NCI-H524 (cell line): ENCODE measurements at places on chromosomes 4 and X.

GRCh38 chr4:39730072-39730471 is 32.1 kb downstream of the UBE2K start:
- DNase-seq = no peak

DNA sequence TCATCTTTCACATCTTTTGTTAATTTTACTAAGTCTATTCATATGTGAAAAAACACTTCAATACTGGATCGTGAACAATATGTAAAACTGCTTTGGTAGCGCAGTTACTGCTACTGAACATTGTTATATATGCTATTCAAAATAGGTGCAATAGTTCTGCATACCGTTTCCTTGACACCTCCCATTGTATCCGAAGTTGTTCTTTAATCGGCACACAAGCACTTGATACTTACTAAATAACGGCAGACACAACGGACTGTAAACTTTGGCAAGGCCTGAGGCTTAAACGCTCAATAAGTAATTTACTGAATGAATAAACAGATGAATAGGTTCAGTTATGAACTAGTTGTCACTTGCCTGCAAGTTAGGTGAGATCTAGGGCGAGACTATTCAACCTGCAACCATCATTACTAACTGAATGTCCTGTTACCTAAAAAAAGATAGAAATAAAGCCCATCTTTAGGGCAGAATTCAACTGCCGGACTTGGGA is 620 bp downstream of the ANAPC10 start:
- DNase-seq = no peak

DNA sequence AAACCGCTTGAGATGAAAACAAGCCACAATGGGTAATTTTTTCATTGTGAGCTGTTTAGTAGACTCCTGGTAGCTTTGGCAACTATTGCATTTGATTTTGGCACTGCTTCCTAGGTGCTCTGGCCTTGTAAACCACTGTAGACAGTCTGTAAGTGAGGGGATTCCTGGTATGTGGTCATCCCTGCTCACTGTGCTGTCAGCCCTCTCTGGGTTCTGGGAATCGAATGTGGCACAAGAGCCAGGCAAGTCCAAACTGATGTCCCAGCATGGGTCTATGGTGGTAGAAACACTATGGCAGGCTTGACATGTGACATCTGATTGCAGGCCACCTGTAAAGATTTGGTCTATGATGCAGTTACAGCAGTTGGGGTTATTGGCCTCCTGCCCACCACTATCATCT is 2.5 kb downstream of the USP51 start:
- DNase-seq = no peak

DNA sequence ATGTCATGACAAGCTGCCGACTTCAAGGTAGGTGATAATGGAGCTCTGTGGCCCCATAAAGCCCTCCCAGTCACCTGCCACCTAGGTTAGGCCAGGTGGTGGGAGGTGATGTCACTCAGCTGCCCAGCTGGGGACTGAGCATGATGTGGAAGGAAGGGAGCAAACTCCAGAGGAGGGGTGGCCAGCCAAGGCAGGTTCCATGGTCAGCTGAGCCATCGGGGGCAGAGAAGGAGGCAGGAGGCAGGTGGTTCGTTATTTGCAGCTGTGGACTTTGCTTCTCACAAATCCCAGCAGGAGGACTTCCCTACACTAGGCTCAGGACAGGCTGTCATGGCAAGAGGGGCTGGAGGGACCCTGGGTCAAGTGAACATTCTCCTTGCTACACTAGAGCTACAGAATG is 2.1 kb downstream of the CCDC120 start:
- DNase-seq = no peak

DNA sequence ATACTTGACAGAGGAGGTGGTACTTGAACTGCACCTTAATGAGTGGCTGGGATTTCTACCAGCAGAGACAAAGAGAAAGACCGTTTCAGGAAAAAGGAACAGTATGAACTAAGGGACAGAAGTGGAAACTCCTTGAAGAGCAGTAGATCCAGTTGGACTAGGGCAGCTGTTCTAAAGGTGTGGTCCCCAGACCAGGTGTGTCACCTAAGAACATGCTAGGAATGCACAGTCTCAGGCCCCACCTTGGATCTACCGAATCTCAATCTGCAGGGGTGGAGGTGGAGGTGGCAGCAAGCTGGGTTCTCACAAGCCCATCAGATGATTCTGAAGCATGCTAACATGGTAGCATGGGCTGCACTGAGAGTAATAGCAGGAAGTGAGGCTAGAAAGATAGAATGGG is 22.3 kb downstream of the DAPP1 start:
- DNase-seq = no peak

- DNase-seq = no peak
Observed at GRCh38 chr4:39975488-39976089, 2.1 kb downstream of the PDS5A start.

DNA sequence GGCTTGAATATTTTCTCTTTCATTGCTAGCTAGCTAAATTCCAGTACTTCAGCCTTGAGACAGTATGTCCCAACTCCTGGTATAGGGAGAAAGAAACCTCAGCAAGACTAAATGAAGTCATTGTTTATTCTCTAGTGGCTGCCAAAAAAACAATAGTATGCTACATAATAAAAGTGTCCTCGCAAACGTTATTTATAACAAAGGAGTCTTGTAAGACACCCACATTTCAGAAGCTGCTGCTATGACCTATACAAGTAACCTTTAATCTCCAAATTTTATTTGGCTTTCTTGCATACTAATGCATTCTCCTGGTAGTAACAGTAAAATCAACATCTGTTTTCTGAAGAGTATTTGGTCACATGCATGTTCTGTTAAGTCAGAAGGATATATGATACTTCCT is 28.8 kb downstream of the NEK1 start:
- DNase-seq = no peak

DNA sequence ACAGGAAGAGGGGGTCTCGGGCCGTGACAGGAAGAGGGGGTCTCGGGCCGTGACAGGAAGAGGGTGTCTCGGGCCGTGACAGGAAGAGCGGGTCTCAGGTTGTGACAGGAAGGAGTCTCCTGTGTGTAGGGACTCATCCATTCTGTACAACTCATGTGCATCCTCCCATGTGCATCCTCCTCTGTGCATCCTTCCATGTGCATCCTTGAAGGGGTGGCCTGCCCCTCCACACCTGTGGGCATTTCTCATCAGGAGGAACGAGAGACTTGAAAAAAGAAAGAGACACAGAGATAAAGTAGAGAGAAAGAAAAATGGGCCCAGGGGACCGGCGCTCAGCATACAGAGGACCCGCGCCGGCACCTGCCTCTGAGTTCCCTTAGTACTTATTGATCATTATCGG is 30.2 kb upstream of the PLCXD1 start:
- no peak for DNase-seq

DNA sequence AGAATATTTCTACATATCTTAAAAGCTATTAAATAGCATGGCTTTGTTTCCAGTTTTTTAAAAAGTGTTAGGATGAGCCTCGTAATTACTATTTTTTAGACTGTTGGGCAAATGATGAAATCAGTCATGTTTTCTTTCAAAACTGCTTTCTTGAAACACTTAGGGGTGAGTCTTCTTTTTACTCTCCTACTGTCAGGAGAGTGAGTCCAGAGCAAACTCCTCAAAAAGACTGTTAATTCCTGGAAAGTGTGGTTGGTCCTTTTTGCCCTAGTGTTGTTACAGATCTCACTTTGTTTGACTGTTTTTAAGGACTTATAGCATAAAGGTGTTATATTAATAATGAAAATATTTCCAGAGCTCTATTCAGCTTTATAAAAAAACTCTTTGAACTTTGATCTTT is 6.3 kb downstream of the GSTCD start:
- DNase-seq = no peak

GRCh38 chrX:30795981-30796958 is 92.8 kb downstream of the TAB3 start:
- no peak for DNase-seq

DNA sequence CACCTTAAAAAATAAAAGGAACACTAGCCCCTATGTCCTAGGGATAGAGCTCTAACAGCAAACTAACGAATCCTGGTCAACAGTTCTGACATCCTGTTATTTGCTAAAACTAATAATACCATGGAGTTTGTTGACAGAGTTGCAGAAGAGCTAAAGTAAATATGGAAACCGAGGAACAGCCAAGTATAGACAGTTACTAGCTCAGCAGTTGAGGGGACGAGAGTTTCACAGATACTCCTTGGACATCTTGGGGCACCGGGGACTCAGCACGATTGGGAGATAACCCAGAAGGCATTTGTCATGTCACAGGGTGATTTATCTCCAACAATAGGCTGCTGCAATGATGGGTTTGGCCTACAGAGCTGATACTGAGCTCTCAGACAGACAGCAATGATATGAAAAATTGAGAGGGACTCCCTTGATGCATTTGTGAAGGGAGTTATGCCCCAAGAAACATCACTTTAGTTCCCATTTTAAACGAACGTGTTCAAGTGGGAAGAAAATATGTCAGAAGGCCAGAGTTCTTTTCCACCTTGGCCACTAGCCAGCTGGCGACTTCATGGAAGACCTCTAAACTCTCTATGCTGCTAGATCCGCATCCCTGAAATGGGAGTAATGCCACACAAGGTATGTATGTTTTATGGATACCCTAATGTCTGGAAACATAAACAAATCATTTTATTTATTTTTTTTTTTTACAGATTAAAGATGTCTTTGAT is 48.6 kb downstream of the TSC22D3 start:
- DNase-seq = no peak

DNA sequence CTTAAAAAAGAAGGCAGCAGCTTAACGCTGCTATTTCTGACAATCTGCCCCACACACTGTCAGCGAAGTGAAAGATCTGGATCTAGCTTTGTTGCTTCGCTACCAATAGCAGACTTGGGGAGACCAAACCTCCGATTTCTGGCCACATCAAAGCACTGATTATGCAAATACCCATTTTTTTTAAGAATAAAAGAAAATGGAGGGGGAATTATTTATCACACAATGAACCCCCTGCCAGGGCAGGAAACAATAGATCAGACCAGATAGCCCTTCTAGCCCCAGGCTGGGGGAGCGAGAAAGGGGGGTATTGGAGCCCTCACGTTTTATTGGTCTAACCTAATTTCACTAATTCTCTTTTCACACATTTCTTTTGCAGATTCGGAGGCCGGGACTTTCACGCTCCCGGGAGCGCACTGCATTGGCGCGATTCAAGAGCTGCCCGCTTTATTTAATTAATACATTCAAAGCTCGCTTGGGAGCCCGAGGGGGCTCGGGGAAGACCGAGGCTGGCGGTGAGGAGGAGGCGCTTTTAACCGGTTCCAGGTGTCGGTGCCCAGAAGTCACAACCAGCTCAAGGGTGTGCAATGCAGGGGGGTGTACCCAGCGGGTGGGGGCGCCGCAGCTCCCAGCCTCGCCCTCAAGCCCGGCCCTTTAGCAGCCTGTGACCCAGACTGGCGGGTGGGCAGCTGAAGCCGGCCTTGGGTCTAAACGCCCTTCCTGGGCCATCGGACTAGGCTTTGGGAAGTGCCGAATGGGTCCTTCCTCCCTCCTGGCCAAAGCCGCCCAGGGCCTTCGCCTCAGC is 5.5 kb downstream of the NEUROG2 start:
- DNase-seq = no peak

GRCh38 chrX:103789004-103789403 is 12.4 kb downstream of the PLP1 start:
- DNase-seq = no peak

DNA sequence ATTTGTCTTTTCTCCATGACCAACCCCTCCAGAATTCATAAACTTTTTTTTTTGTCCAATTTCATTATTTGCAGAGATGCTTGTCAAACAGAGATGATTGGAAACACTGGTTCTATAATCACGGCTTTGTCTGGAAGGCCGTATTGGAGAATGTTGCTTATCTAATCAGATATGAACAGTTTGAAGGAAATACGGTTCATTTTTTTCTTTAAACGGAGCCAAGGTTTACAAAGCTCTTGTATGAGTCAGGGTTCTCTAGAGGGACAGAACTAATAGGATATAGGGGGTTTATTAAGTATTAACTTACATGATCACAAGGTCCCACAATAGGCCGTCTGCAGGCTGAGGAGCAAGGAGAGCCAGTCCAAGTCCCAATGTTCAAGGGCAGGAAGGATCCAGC is 1415.8 kb downstream of the C4orf33 start:
- DNase-seq = no peak

DNA sequence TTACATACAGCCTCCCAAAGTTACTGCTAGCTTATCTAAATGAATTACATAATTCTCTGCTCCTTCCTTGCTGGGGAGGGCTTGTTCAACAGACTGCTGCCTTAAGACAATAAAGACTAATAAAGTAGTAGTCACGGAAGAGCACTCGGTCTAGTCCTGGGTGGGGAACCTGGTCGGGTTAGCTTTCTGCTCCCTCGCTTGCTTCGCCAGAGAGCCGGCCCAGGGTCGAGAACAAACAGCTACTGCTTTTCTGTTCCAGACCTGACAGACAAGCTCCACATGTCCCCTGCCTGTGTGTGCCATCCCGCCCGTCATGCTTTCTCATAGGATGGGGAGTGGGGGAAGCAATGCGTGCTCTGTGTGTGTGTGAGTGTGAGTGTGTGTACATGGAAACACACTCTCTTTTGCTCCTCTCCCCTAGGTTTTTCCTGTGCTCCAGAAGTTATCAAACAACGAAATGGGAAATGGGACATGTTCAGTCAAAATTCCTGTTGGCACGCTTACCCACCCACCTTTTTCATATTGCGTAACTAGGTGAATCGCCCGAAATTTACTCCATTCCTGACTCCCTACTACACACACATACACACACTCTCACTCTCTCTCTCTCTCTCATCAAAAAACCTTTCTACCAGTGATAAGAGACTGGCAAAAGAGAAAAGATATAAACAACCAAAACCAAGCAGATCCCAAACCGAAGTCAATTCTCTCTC is 1.3 kb downstream of the NPY1R start:
- no peak for DNase-seq

- peak; percentile 67 for DNase-seq
Observed at GRCh38 chr4:183098723-183099536, at the start of gene WWC2. TSS of gene WWC2 (plus strand) at chr4:183099257. CDS start at chr4:183099492, 235 bp downstream.

DNA sequence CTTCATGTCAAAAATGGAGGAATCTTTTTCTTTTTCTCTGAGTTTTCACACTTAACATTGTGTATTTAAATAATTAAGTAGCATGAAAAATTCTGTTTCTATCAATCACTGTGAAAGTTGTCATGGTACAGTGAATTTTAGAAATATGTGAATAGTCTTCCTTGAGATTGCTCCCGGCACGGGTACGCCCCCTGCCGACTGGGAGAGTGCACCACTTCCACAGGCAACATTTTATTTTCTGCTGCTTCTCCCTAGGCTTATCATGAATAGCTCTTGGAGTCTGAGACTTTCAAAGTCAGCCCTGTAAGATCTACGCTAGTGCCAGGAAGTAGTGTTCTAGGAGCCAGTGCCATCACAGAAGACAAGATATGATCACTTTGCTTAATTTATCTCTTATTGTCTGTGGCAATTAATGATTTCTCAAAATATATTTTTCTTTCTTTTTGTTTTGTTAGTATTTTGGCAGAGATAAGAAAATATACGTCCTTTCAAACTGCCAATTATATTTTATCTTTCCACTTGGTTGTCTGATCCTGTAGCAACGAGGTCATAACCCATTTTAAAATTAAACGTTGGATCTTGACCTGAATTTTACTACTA is 763.8 kb upstream of the AADAT start:
- peak; percentile 12 for DNase-seq

- DNase-seq = no peak
Observed at GRCh38 chr4:12963912-12964311, 520.2 kb downstream of the RAB28 start.
